Chondrocyte (in vitro differentiated cells): ENCODE measurements at places on chromosomes 3 and 15.

GRCh38 chr15:51796847-51797401 is 32.5 kb upstream of the TMOD3 start:
- no peak overlapping the region for H3K4me3 ChIP-seq
- H3K4me1 ChIP-seq, result peaks cover 32% of the 10 kb centered on the region
- no peaks in the 10 kb centered on the region for H3K27me3 ChIP-seq
- no peak for DNase-seq

DNA sequence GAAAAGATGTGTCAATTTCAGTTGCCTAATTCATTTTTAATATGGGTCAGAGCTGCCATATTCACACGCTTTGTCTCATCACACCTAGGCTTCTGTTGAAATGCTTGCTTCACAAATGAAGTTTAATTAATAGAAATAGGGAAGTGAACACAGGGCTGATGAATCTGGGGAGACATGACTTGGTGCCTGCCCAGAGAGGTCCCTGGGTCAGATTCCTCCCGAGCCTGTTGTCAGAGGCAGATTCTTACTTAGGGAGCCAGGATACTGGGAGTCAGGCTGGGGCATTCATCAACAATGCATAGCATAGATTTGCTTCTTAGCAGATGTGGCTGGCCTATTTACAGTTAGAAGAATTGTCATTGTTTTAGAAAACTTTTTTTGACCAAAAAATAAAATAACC is 90.6 kb downstream of the CACNA1D start:
- DNase-seq, result no peak
- peaks cover 32% of the 10 kb centered on the region for H3K27me3 ChIP-seq
- H3K27ac ChIP-seq, result no peak overlapping the region
- H3K4me3 ChIP-seq, result no peak overlapping the region
- no peaks in the 10 kb centered on the region for H3K36me3 ChIP-seq

- H3K4me1 ChIP-seq, result peaks cover 49% of the 10 kb centered on the region
- peaks cover 6% of the 10 kb centered on the region for H3K36me3 ChIP-seq
- H3K27ac ChIP-seq, result peak overlapping the region; percentile 80
- no peaks in the 10 kb centered on the region for H3K27me3 ChIP-seq
Observed at GRCh38 chr3:194482196-194482593, 4.6 kb downstream of the ATP13A3 start.

DNA sequence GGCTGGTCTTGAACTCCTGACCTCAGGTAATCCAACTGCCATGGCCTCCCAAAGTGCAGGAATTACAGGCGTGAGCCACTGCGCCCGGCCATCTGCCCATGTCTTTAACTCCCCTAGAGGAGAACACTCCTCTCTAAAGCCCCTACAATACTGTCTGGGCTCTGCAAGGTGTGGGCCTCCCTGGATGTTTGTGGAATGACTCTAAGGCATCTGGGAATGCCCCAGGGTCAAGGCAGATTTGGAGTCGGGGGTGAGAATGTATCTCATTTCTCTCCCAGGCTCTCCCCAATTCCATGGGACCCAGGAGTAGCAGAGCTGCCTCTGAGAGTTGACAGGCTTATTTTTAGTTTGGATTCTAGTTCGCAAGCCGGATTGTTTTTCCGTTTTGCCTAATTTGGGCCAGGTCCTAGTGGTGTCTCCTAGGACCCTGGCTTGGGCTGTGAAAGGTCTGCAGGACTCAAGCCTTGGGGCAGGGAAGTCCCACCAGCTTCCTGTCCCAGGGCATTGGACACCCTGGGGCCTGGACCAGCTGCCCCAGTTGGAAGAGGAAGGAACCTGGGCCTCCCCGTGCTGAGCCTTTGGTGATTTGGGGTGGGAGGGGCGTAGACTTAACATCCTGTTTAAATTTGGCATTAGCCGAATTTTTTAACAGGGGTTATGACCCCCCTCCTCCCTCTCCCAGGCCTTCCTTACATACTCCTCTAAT is 53.5 kb downstream of the MAGEF1 start:
- DNase-seq, result no peak
- H3K36me3 ChIP-seq, result peaks cover 1% of the 10 kb centered on the region
- H3K4me1 ChIP-seq, result peaks cover 42% of the 10 kb centered on the region
- no peaks in the 10 kb centered on the region for H3K27me3 ChIP-seq
- H3K4me3 ChIP-seq, result no peak overlapping the region

DNA sequence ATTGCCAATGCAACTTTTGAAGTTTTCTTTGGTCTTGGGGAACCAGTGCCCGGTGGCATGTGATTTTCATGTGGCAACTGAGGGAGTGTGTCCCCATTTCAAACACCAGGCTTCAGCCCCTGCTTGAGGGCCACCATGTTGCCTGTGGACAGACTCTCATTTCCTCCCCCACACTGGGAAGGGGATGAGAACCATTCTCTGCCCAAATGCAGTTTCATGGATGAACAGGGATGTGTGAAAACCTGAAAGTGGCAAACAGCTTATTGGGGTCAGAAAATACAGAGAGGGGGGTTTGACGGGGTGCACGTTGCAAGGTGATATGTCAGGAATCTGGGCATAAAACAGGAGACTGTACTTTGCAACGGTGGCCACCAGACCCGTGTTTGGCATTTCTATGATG is 6.3 kb downstream of the FAM107A start:
- peaks cover 5% of the 10 kb centered on the region for H3K4me1 ChIP-seq
- DNase-seq, result peak; percentile 47
- no peak overlapping the region for H3K27ac ChIP-seq
- peaks cover 3% of the 10 kb centered on the region for H3K36me3 ChIP-seq
- H3K4me3 ChIP-seq, result no peak overlapping the region

GRCh38 chr3:180382638-180383180 is 219.3 kb upstream of the TTC14 start:
- no peaks in the 10 kb centered on the region for H3K36me3 ChIP-seq
- no peak for DNase-seq
- H3K4me1 ChIP-seq, result peaks cover 16% of the 10 kb centered on the region

DNA sequence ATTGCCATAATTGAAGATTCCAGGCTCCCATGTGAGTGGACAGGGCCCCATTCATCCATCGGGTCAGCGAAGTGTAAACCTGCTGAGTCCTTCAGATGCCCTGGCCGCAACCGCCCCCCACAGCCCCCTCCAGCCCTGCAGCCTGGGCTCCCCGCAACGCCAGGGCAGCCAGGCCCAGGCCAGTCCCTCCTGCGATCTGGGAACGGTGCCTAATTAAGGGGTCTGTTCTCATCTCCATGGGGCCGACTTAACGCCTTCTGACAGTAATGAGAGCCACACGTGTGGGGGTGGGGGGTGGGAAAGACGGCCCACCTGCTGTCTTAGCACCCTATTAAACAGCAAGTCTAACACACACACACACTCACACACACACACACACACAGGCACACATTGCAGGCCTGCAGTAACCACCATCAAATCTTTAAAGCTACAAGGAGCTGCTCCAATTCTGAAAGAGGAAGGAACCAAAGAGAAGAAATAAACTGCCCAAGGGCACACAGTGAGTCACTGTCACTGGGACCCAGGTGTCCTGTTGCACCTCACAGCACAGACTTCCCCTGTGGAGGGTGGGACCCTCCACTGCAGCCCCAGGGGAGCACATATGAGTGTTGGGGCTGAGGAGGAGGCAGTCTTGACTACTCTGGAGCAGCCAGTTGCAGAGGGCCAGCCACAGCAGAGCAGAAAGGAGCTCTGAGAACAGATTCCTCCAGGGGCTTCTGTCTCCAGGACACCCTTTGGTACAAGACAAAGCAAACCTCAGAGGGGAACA is 31.8 kb upstream of the HES1 start:
- no peaks in the 10 kb centered on the region for H3K4me1 ChIP-seq
- peaks cover 76% of the 10 kb centered on the region for H3K27me3 ChIP-seq
- no peak overlapping the region for H3K27ac ChIP-seq
- DNase-seq, result no peak

DNA sequence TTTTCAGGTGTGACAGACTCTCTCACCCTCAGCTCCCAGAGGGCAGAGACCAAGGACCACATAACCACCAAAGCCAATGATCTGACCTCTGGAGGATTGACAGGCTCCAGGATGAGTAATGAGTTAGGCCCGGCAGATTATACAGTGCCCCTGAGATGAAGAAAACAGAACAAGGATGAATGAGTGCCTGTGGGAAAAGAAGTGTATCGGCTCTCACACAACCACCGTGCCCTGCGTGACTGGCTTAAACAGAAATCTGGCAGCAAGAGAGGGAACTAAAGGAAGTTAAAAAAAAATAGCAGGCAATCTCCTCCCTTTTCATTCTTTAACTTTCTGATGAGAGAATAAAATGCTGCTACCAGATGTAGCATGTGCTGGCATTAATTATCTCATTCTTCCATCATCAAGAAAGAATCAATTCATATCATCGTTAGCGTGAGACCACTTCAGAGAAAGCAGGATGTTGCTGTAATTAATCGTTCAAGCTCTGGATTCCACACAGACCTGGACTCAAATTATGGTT is 227.5 kb upstream of the COL8A1 start:
- DNase-seq, result no peak
- peaks cover 26% of the 10 kb centered on the region for H3K36me3 ChIP-seq
- H3K27ac ChIP-seq, result peak overlapping the region; percentile 97
- peaks cover 75% of the 10 kb centered on the region for H3K4me1 ChIP-seq

DNA sequence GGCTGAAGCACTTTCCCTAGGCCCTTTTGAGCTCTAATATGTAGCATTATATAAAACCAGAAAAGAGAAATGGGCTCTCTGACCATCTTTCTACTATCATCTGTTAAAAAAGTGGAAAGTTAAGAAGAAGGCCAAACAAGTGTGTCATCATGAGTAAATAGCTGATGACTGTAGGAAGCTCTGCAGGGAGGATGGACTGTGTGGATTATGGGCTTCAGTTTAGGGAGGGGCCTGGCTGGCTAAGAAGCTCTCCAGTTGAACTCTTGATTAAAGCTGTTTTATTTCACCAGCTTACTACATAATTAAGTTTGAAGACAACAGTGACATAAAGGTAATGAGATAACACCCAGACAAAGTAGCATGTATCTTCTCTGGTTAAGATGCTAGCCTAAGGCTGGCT is 30.6 kb downstream of the INTS14 start:
- H3K36me3 ChIP-seq, result peaks cover 25% of the 10 kb centered on the region
- no peak overlapping the region for H3K4me3 ChIP-seq
- H3K27me3 ChIP-seq, result no peaks in the 10 kb centered on the region
- peak overlapping the region; percentile 47 for H3K27ac ChIP-seq
- DNase-seq, result no peak

- no peak for DNase-seq
- no peaks in the 10 kb centered on the region for H3K27me3 ChIP-seq
- H3K27ac ChIP-seq, result peak overlapping the region; percentile 34
Observed at GRCh38 chr3:159711560-159712333, 276.9 kb upstream of the IL12A start.

GRCh38 chr3:184864000-184864399 is 52.0 kb downstream of the VPS8 start:
- DNase-seq, result no peak
- no peaks in the 10 kb centered on the region for H3K27me3 ChIP-seq
- H3K36me3 ChIP-seq, result peaks cover 17% of the 10 kb centered on the region
- no peak overlapping the region for H3K27ac ChIP-seq

DNA sequence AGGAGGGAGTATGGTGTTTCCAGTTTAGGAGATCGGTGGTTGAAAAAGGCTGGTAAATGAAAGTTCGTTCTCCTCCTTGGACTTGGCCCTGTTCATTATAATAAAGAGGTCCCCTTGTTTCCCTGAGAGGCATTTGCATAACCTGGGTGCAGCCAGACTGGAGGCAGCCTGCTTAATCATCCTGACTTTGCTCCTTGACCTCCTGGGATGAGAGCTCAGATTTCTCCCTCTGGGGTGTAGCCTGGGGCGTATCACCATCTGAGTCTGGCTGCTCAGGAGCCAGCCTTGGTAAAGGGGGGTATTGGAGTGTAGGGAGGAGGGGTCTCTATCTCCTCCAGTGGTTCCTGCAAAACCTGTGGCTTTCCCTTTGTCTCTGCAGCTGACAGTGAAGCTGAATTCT is 21.3 kb upstream of the ACAD9 start:
- no peak overlapping the region for H3K27ac ChIP-seq
- no peak for DNase-seq
- H3K4me1 ChIP-seq, result no peaks in the 10 kb centered on the region

DNA sequence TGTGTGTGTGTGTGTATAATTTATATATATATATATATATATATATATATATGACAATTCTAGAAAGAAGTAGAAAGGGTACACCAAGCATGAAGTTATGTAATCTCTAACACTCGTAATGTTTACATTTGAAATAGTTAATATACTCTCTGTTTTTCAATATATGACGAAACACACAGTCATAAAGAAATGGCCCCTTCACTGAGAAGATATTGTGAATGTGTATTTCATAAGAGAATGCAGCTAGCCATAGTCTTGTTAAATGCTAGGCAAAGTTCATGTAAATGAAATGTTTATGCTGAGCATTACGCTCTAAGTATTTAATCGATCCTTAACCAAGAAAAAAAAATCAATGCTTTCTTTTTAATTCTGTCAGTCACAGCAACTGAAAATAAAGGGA is 154.7 kb upstream of the TSPAN3 start:
- no peak overlapping the region for H3K4me3 ChIP-seq
- no peaks in the 10 kb centered on the region for H3K36me3 ChIP-seq
- H3K4me1 ChIP-seq, result peaks cover 42% of the 10 kb centered on the region
- DNase-seq, result no peak

DNA sequence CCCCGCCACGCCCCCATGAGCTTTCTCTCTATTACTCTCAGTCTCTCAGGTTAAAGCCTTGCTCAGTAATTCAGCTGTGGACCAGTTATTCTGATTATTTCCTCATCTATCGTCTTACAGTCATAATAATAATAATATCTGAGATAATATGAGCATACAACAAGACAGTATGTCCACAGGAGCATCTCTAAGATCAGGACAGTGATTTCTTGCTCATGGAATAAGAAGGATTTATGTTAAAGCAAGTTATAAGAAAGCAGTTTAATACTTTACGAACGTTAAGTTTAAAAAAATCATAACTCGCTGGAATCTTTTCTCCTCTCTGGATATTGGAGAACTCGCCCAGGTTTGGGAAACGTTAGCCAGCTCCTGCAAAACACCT is 643 bp upstream of the LMCD1 start:
- H3K36me3 ChIP-seq, result peaks cover 5% of the 10 kb centered on the region
- H3K4me1 ChIP-seq, result peaks cover 61% of the 10 kb centered on the region
- peak overlapping the region; percentile 88 for H3K4me3 ChIP-seq
- no peak for DNase-seq
- no peaks in the 10 kb centered on the region for H3K27me3 ChIP-seq

- H3K36me3 ChIP-seq, result peaks cover 29% of the 10 kb centered on the region
- H3K4me1 ChIP-seq, result peaks cover 10% of the 10 kb centered on the region
- H3K27me3 ChIP-seq, result no peaks in the 10 kb centered on the region
- DNase-seq, result no peak
- no peak overlapping the region for H3K4me3 ChIP-seq
Observed at GRCh38 chr3:190605385-190605784, 91.5 kb downstream of the IL1RAP start.

DNA sequence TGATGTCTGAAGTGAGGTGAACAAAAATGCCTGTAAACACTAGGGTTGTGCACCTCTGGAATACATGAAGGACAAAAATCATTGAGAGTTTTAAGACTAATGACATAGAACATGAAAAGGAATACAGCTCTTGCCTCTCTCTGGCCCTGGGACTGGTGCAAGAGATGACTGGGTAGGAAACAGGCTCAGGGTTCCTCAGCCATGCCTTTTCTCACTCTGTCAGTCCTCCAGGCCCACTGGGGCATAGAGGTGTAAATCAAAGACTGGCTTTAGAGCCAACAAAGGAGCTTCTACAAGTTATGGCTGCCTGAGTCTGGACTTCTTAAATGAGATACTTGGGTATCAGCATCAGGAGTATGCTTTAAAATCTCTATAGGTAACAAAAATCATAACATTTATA is 554.7 kb upstream of the KCNMB2 start:
- no peak overlapping the region for H3K4me3 ChIP-seq
- DNase-seq, result no peak
- peaks cover 26% of the 10 kb centered on the region for H3K4me1 ChIP-seq
- no peak overlapping the region for H3K27ac ChIP-seq
